NT2/D1 (cell line): ENCODE measurements at places on chromosomes 3 and 15.

GRCh38 chr3:177824190-177824786, 627.0 kb upstream of the TBL1XR1 start:
- DNase-seq: no peak

DNA sequence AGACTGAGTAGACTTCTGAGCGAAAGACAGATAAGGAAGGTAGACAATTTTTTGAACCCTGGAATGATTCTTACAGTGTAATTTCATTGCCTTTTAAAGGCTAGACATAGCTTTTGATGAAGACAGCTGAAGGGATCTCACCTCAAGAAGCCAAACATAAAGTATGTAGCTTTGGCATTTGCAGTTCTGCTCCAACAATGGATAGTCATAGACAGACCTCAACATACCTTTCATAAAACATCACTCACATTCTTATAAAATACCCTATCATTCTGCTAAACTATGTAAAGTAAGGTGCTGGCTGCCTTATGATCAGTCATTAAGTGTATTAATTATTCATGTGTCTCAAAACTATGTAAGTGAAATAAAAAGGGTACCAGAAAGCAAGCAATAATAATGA, 70.0 kb downstream of the UBE3A start:
- no peak for DNase-seq

- no peak for DNase-seq
Measured at GRCh38 chr3:56784448-56785001, 17.2 kb downstream of the ARHGEF3 start.

- peak; percentile 25 for DNase-seq
Measured at GRCh38 chr3:61381745-61382392, 130.6 kb upstream of the FHIT start.

DNA sequence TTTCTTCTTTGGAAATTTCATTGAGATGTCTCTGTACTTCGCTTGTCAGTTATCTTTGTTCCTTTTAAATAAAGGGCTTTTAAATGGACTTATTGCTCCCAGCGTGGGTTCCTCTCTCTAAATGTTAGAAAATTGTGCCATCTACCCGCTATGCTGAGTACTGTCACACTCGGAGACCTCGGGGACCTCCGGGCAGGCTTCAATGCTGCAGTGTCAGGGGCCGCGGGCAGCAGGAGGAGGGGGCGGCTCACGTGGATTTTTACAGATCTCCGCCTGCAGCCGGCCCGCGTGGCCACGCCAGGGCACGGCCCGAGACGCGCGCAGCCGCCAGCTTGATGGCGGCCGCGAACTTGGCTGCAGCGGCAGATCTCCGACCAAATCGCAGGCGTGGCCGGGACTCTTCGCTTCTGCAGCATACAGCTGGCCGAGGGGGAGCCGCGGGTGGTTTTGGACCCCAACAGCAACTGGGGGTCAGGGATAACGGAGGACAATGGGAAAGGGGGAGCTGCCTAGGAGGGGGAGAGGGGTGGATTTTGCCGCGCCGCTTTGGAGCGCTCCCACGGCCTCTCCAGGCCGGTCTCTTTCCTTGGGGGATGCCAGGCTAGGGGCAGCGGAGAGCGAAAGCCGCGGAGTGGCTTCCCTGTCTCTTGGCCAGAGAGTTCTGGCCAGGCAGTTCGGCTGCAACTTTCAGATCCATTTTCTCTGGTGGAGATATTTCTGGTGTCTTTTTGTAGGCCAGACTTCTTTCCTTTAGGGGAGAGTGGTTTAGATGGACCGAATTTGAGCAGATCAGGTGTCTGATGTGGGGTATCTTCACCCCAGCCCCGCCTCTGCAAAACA, 15.3 kb downstream of the NR2F2 start:
- no peak for DNase-seq

DNA sequence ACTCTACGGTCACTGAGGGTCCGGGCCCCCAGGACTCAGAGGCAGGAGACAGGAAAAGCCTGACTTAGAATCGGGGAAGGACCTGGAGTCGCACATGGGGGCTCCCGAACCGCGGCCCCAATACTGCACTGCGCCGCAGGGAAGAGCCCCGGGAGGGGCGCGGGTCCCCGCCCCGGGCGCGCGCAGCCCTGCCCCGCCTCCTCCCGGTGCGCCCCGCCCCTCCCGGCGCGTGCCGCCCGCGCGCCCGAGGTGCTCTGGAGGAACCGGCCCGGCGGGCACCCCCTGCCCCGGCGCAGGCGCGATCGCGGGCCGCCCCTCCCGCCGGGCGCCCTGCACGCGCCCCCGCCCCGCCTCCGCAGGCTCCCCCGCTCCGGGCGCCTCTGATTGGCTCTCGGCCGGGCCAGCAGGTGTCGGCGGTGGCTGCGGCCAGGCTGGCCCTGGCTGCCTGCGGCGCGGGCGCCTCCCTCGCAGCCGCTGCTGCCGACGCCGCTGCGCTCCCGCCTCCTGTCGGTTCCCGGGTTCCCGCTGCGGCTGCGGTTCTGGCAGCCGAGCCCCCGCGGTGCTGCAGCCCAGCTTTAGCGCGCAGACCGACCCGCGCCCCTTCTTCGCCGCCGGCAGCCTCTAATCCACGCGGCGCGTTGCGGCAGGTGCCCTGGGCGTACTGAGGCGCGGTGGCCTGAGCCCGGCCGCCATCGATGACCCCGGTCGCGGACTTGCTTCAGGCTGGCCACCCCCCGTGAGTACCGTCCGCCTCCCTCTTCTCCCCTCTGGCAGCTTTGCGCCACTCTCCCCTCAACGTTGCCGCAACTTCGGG, at the start of gene MYRIP:
Gene MYRIP (plus strand): TSS at position 429 of the 814 bp plus-strand sequence. CDS start 91,208 bp downstream, outside the sequence.
- peak; percentile 66 for DNase-seq

DNA sequence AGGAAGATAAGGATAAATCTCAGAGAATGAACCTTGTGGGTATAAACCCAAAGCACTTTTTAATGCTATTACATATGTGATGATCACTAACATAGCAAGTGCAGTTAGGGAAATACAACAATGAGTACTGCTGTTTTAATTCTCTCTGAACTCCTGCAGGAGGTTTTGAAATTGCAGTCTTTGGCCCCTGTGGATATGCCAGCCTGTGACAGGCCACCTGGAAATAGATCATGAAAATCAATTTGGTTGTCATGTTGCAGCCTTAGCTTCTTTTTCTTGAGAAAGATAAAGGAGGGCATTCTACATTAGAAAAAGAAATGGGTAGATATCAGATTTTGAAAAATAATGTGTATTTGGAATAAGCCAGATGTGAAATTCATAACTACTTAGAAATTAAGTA, 103.6 kb downstream of the RSRC1 start:
- no peak for DNase-seq

- no peak for DNase-seq
Measured at GRCh38 chr15:36977659-36978058, 122.7 kb downstream of the MEIS2 start.

- no peak for DNase-seq
Measured at GRCh38 chr3:142450189-142450588, 2.4 kb upstream of the XRN1 start.

- no peak for DNase-seq
Measured at GRCh38 chr3:39754549-39754948, 54.9 kb upstream of the MYRIP start.

DNA sequence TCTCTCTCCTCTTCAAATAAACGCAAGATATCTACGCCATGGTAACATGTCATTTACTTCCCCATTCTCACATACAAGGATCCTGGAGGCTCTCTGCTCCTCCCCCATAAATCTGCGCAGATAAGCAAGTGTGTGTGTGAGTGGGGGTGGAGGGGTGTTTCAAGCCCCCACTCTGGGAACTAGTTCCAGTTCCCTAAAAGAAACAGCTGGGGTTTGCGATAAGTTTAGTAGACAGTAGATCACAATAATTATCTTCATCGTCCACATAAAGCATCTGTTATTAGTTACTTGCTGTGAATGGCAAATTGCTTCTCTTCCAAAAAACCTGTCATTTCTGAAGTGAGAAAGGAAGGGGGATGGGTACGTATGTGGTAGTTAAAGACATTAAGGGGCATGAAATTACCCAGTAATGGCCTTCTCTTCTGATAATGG, 79.8 kb downstream of the RBPMS2 start:
- DNase-seq: no peak

- DNase-seq: no peak
Measured at GRCh38 chr3:98188545-98188944, 22.0 kb downstream of the OR5H15 start.

GRCh38 chr3:17360991-17361390, 381.4 kb downstream of the TBC1D5 start:
- no peak for DNase-seq

DNA sequence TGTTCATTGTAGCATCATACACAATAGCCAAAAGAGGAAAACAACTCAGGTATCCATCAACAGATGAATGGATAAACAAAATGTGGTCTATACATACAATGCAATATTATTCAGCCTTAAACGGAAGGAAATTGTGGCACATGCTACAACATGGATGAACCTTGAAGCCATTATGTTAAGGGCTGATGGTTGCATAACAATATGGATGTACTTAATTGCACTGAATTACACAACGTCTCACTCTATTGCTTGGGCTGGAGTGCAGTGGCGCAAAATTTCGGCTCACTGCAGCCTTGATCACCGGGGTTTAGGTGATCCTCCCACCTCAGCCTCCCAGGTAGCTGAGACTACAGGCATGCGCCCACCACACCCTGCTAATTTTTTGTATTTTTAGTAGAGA, 7.0 kb upstream of the TMEM62 start:
- DNase-seq: no peak

DNA sequence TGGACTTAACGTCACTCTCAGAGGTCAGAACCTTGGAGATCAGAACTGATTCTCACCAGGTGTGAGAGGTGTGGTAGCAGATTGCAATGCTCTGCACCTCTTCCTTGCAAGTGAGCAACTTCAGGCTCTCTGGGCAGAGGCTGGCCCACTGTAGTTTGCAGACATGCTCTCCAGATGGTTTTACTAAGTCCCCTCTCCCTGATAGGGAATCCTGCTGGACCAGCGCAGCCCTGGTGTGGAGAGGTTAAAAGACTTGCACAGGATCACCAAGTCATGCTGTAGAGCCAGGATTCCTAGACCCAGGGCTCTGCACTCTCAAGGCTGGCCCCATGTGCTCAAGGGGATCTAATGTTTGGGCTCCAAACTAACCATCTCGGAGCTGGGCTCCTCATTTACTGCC, 62.2 kb downstream of the RPL39L start:
- DNase-seq: no peak

DNA sequence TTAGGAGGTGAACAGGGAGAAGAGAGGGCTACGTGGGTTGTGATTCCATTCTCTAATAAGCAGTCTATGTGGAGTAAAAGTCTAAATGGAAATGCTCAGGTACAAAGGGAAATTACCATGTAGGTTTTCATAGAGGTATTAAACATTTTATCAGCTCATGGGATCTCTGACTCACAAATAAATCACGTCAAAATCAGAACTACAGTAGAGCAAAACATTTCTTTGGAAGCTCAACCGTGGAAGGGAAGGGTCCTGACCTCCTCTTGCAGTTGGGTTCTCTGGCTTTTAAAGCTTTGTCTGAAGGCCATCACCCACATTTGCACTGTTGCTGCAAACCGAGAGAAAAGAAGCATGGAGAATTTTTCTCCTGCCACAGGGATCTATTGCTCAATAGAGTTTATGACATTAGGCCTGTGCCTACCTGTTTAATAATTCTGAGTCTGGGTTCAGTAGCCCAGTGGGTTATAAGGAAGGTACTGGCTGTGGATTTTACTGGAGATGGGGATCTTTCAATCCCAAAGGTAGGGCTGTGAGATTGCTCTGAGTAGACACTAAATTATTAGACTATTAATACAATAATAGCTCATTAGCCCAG, 24.2 kb upstream of the PGPEP1L start:
- no peak for DNase-seq

- DNase-seq: no peak
Measured at GRCh38 chr3:138937690-138938055, 9.3 kb downstream of the FOXL2 start.

DNA sequence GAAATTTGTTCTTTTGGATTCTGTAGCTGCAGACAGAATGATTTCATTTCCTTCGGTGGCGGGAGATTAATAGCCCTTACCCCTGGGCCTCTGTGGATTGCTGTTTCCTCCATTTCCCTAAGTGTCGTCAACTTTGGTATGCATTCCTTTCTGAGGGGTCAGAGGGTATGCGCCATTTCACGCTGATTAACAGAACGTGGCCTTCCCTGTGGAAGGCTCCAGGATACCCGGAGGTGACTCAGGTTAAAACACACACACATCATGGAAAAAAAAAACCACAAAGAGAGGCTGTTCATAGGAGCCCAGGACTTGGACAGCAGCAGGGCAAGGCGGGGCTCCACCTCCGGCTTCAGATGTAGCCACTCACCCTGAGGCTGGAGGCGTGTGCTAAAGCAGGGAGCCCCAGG, 51.9 kb downstream of the EPHB1 start:
- DNase-seq: peak; percentile 16

GRCh38 chr3:45980819-45981218, 14.8 kb downstream of the FYCO1 start:
- DNase-seq: no peak

DNA sequence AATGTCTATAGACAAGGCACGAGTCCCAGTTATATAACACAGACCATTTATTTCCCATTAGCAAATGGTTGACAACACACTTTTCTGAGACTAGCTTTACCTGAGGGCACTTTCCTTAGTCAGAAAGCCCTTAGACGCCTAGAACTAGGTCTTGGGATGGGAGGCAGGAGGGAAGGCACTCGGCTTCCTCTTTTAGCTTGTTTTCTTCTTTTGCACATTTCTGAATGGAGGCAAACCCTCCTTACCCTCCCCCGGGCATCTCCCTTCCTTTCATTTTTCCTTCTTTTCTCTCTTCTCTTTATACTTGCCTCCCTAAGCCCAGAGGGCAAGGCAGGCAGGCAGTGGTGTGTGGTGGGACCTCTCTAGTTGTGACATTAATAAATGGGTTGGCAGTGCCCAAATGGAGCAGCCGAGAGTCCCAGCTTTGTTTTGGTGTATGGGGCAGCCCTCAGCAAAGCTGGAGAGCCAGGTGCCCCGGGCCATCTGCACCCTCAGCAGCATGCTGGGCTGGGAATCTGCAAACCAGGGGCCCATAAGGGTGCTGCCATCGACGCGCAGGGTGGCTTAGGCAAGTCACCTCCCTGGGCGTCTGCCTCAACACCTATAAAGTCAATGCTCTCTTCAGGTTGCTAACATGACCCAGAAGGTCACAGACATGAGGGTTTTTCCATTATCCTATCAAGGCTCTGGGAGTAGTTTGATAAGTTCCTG, 21.1 kb upstream of the BCL2L10 start:
- no peak for DNase-seq

- DNase-seq: no peak
Measured at GRCh38 chr3:120568202-120568531, 28.0 kb upstream of the NDUFB4 start.

DNA sequence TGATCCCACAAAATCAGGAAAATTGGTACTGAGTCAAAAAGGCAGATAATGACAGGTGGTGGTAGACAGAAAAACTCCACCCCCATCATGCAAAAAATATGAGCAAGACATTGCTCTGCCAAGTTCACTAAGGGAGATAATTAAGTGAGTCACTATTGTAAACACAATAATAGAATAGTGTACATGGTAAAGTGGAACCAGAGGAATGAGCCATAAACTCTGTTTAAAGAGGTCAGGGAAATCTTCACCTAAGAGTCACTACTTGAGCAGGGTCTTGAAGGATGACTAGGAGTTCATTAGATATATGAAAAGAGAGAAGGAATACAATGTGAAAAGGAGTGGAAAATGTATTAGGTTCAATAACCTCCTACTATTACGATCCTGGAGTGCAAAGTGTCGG, 213.4 kb upstream of the PEX5L start:
- no peak for DNase-seq

- DNase-seq: no peak
Measured at GRCh38 chr15:70077188-70078147, 20.2 kb downstream of the TLE3 start.

- DNase-seq: no peak
Measured at GRCh38 chr3:126339466-126339865, 17.7 kb downstream of the KLF15 start.

GRCh38 chr3:159080256-159080655, 278.4 kb downstream of the MFSD1 start:
- no peak for DNase-seq
